ENCODE measurements at places on chromosomes 16 and 17.

GRCh38 chr16:75099738-75100602 is 16.6 kb downstream of the LDHD start:
- DNase-seq = peak; percentile 87

DNA sequence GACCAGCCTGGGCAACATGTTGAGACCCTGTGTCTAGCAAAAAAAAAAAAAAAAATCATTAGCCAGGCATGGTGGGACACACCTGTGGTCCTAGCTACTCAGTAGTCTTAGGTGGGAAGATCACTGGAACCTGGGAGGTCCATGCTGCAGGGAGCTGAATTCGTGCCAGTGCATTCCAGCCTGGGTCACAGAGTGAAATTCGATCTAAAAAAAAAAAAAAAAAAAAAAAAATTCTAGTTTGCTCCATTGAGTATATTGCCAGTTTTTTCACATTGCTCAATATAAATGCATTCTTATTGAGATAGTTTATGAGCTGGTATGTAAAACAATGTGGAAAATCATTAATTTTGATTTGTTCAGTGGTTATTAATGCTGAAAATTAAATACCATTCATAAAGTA is 52.0 kb downstream of the ABHD15 start:
- DNase-seq = no peak

DNA sequence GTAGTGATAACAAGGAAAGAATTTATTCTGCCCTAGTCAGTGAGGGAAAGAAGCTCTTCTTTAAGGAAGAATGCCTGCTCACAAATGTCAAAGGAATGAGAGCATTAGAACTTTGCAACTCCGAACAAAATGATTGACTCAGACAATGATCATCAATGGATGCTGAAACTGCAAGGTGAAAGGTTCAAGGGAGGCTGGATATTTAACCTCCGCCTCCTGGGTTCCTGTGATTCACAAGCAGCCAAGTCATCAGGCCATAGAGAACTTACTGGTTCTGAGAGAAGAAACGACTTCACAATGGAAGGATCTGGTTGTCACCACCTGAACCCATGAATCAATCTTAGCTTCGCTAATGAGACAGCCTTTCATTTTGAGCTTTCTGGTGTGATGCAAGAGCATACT is 16.0 kb upstream of the SCNN1B start:
- no peak for DNase-seq

DNA sequence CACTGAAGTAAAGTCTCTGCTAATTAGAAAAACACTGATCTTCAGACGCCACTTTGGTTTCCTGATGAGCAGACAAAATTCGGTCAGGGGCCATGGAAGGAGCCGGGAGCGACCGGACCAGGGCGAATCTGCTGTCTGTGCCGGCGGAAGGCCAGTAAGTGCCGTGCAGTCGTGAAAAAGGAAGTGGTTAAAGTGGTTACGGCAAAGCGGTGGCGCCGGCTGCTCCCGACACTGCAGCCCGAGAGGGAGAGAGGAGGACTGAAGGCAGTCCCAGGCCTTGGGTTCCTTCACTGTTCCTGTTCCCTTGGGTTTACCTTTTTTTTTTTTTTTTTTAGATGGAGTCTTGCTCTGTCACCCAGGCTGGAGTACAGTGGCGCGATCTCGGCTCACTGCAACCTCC is 17.3 kb upstream of the HEXD start:
- DNase-seq = peak; percentile 44

DNA sequence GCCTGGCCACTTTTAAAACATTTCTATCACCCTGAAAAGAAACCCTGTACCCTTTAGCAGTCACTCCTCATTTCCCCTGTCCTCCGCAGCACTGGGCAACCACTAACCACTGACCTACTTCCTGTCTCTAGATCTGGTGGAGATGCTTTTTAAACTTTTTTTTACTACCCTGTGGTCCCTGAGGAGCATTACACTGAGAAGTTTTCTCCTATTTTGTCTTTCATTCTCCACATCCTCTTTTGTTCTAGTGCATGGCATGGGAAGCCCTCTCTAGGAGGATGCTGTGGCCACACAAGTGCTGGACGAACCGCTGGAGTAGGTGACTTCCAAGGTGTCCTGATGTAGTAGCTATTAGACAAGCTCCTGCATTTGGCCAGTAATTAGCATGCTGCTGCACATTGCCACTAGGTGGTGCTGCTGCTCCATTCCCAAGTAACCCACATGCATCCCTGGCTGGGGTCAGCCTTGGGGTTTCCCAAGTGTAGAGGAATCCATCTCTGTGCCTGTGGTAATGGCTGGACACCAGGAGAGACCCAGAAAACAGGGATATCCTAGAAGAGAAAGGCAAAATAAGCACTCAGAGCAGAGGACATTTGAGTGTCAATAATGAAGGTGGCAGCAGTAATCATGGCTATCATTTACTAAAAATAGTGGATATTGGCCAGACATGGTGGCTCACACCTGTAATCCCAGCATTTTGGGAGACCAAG is 143.8 kb upstream of the CRHR1 start:
- DNase-seq = peak; percentile 71

GRCh38 chr17:49406421-49407061 is 8.1 kb downstream of the PHB1 start:
- DNase-seq = no peak

- peak; percentile 40 for DNase-seq
Measured at GRCh38 chr17:49707246-49707607, 537 bp downstream of the SLC35B1 start.

- peak; percentile 63 for DNase-seq
Measured at GRCh38 chr17:64491034-64491860, 5.6 kb downstream of the POLG2 start.

DNA sequence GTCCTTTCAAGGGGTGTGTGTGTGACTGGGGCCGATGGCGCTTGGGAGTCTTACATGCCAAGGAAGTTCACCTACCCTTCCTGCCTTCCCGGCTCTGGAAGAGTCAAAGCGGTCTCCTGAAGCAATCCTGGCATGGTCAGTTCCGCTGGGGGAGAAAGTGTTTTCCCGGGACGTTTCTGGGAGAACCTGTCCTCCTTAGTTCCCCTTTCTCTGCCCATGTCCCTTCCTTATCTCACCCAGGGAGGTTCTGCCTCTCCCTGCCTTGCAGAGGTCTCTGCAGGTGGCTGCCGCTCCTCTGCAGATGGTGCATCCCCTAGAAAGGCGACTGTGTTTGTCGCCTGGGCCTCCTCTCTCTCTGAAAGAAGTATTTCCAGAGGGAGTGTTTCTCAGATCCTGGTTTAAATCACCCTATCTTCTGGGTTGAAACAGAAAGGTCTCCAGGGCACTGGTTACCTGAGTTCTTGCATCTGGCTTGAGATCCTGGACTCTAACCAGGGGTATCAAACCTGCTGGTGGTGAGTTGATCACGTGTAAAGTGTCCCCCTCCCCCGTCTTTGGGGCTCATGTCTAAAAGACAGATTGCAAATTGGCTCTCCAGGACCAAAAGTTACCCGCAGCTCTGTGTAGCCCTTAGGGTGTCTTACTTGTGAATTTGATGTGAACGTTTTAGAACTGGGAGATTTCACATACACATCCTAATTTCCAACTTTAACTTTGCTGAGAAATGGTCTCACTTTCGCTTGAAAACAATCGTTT is 1.9 kb downstream of the PRKCB start:
- DNase-seq = peak; percentile 32

- no peak for DNase-seq
Measured at GRCh38 chr17:39143552-39144093, 7.8 kb downstream of the PLXDC1 start.
